Hypothalamus (tissue), 51 donors: ENCODE measurements at places on chromosomes 13 and 19.

DNA sequence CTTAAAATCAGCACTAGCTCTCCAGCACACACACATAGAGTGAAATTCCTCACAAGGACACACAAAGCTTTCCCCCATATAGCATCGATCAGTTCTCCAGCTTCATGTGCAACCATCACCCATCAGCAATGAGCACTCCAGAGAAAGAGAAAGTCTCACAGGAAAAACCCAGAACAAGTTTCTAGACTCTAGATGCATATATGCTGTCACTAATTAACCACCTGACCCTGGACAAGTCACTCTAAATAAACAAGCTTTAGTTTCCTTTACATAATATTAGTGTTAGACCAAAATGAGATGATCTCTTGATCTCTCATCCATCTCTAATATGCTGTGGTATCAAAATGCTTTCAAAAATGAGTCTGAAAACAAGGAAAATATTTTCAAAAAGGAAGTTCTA lies 81.2 kb downstream of the TBC1D4 start:
- DNase-seq = no peak

DNA sequence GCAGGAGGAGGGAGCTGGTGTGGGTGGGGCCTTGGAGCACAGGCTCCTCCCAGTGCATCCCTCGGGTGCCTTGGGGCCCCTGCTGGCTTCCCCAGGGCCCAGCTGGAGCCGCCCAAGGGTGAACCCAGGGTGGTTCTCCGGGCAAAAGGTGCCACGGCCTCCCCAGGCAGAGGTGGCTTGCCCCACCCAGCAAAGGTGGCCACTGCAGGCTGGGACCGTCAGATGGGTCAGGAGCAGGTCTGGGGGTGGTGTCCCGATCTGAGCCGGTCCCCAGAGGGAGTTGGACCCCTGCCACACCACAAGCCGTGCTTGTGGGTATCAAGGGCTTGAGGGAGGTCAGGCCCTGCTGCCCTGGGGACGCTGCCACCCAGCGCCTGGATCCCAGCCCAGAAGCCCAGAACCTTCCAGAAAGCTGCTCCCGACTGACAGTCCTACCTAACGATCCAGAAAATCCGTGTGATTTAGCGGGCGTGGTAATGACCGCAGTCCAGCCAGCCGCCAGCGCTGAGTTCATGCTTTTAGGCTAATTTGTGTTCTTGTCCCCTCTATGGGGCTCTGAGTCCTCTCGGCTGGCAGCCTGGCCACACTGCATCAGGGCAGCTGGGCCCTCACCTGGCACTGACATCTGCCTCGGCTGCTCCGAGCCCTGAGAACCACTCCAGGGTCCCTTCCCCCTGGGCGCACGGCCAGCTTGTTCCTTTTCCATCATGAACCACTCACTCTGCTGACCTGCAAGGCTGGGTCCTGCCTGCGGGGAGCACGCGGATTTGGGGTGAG lies 5.0 kb upstream of the GRIN3B start:
- no peak for DNase-seq

DNA sequence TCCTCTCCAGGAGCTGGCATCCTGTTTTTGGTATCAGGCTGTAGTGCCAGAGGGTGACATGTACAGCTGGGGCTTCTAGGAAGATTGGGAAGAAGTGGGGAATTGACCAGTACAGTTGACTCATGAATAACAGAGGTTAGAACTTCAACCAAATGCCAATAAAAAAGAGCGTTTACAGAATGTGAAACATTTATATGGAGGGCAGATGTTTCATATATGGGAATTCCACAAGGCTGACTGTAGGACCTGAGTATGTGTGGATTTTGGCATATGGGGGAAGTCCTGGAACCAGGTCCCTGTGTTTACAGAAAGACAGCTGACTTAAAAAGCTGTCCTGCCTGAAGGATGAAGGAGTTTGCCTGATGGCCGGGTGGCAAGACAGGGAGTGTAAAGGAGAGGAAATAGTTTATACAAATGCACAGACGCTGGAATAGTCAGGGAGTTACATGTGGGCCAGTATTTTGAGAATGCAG lies 5.2 kb downstream of the CHAMP1 start:
- no peak for DNase-seq

DNA sequence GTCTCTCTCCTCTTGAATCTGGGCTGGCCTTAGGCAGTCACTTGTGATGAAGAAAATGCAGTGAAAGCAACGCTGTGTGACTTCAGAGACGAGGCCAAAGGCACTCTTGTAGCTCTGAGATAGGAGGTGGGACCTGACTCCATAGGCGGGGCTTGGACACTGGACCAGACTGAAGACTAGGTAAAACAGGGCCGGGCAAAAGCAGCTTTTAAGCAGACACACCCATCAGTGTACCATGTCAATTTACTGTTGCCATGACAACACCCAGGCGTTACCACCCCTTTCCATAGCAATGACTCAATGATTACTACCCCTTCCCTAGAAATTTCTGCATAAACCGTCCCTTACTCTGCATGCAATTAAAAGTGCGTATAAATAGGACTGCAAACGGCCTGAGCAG lies 6.6 kb upstream of the EID2 start:
- DNase-seq = no peak

GRCh38 chr13:22256111-22256639 lies 585.3 kb downstream of the FGF9 start:
- DNase-seq = no peak

DNA sequence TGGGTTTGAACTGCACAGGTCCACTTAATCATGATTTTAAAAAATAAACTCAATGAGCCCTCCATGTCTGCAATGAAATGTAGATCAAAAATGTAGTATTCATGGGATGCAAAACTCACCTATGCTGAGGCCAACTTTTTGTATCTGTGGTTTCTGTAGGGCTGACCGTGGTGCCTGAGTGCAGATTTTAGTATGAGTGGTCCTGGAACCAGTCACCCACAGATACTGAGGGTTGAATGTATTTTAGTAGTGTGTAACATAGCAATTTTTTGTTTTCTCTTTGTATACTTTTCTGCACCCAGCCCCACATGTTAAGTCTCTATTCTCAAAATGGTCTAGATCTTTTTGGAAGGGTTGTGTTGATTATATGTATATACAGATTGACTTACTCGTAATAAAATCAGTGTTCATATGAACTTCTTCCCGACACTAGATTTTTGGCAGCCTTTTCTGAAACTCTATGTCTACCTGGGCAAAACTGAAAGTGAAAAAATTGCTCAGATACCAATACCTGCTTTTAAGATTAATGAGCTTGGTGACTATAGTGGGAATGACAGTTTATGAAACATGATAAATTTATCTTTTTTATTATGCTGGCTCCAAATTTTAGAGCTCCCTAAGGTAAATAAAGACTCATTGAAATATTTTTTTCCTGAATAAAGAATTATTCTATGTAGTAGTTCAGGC lies 51.6 kb downstream of the DNAJC15 start:
- DNase-seq = no peak

- no peak for DNase-seq
These were observed 92.5 kb downstream of the RAB20 start for GRCh38 chr13:110468986-110469495.

DNA sequence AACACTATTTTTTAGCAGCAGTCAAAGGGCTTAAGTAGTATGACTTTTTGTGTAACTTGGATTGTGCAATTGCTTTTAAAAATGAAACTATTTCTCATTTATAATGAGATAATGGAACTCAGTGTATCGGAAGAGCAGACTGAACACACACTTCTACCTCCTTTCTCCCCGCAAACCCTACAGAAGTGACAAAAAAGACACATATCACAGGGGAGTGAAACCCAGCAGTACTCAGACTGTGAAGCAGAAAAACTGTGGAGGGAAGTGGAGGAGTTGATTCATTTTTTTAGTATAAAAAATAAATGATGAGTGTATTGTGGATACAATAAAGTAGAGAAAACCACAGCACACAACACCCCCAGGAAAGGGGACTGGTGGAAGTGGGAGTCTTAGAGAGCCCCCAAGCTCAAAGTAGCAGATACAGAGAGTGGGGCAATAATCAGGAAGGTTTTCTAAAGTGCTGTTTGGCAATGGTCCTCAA lies 9.7 kb downstream of the LPAR6 start:
- no peak for DNase-seq
